Right lobe of liver (tissue), 6 donors: ENCODE measurements at places on chromosomes 1 and 21.

- no peak for DNase-seq
Measured at GRCh38 chr21:42527489-42528158, 14.0 kb downstream of the SLC37A1 start.

DNA sequence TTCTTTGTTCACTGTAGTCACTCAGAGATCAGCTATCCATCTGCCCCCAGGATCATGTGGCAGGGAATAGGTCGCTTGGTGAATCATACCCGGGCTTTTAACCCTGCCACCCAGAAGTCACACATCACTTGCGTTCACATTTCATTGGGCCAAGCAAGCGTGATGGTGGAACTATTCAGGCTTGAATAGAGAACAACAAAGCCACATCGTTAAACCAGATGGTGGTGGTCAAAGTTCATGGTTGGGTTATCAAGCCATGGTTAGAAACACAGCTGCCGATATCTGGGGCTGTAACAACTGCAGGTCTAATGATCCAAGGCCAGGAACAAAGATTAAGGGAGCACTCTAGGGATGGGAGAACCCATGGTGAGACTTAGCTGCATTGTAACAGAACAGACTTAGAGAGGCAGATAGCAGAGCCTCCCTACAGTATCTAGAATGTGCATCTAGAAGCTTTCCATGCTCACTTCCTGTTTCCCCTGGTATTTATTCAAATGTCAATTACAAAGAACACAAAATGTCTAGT, 40.0 kb upstream of the PTPRC start:
- DNase-seq, result no peak

GRCh38 chr1:233248014-233248413, 47.5 kb downstream of the PCNX2 start:
- DNase-seq, result no peak

- DNase-seq, result peak; percentile 83
Measured at GRCh38 chr1:108561689-108562326, 1.9 kb downstream of the EEIG2 start.

DNA sequence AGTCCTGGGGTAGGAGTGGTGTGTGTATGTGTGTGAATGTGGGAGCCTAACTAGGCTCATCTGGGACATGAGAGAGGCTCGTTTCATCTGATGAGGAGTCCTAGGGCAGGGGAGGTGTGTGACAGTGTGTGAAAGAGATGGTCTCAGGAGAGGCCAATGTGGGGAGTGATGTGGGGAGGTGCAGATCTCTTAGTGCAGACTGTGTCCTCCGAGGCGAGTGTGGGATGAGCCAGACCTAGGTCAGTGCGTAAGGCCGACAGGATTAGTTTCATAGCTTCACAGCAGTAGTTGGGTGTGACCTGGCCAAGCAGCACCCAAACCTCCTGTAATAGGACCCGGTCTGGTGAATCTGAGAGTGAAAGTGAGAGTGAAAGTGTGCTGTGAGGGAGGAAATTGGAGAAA, 94.7 kb downstream of the LIPI start:
- no peak for DNase-seq

DNA sequence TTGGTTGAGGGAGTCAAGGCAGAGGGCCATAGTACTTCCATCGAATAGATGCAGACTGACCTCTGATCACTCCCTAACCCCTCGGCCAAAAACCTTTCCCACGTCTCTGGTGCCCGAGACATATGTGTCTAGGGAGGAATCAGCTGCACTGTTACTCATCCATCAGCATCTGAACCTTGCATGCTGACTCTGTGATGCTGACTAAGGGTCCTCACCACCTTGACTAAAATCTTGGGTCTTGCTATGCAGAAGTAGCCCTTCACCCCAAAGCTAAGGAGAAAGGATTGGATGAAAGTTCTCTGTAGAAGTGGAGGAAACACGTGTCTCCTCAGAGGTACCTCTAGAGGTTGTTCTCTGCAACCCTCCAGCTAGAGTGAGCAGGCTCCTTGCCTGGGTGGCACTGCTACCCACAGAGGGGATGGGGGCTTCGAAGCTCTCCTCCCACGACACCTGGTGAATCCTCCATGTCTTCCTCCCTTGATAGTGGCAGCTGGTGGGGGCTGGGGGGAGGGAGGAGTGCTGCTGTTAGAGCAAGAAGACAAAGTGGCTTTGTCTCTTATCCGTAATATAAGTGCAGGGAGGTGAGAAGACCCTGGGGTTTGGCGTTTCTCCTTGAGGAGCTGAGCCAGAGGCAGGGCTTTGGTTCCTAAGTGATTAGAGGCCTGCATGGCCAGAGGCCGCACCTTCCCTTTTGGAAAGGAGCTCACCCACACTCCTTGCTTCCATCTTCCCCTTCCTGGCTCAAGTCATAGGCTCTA, 45.1 kb downstream of the ATP2B4 start:
- DNase-seq, result no peak

DNA sequence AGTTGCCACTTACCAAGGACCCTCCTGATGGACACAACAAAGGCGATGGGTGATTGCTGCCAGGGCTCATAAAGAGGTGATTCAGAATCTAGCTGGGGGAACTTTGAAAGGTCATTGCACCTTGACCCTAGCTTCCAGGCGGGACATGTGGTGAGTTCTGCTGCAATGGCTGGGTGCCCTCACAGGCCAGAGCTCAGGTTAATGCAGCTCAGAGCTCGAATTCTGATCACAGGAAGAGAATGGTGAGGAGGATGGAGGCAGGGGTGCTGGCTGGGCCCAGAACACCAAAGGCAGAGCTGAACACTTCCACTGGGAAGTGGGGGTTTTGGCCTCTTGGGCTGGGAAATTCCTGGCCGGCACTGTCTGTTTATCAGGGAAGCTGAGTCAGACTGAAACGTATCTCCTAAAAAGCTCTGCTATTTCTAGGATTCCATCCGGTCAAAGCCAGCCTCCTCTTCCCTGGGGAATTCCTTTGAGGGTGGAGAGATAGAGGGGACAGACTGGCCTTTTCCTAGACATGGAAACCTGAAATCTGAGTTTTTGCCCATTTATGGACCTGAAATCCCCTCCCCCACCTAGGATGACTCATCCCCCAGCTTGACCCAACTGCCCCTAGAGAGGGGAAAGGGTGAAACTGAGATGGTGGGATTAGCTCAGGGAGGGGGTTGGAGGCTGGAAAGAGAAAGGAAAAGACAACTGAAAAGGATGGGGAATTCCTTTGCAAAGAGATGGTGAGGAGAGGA, 27.2 kb downstream of the NUAK2 start:
- peak; percentile 72 for DNase-seq

DNA sequence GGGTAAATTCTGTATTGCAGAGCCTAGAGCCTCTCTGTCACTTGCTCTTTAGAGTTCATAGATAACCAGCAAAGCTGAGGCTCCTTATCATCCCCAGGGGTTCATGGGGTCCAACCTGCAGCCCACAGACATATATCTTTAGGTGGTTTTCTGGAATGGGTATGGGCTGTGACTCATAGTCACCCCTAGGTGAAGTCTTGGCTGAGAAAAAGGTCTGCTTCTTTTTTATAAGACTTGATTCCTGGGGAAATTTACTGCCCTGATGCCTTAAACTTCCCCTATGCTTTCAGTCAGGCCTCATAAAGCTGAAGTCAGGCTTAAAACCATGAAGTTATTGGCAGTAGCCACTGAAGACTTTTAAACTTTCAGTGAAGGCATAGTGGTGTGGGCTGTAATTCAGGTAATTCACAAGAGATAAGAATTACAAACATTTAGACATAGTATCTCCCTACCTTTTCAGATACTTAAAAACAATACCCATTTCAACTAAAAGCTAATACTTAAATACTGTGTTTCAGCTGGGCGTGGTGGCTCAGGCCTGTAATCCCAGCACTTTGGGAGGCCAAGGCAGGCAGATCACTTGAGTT, 46.8 kb downstream of the MACO1 start:
- DNase-seq, result no peak
